DMS 273 treated with DMSO at 0.1 percent for 48 hours (cell line): ENCODE measurements at places on chromosomes 7 and 10.

DNA sequence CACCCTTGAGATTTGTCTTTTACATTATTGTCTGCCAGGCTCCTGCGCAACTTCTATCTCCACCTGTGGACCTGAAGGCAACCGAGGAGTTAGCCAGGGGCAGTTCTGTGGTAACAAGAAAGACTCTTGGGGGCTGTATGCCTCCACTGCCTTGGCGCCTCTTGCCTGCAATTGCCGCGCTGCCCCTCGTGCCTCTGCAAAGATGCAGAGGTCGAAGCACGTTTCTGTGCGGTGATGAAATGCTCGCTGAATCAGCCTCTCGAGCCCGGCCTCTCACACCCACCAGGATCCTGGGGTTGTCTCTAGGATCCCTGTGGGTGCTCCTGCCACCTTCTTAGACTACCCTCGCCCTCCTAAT is 486 bp upstream of the LHFPL3 start:
- no peak for DNase-seq

- DNase-seq = no peak
Observed at GRCh38 chr7:17948526-17949238, 8.4 kb upstream of the SNX13 start.

GRCh38 chr10:102970562-102971340 is 52.7 kb downstream of the CNNM2 start:
- no peak for DNase-seq

DNA sequence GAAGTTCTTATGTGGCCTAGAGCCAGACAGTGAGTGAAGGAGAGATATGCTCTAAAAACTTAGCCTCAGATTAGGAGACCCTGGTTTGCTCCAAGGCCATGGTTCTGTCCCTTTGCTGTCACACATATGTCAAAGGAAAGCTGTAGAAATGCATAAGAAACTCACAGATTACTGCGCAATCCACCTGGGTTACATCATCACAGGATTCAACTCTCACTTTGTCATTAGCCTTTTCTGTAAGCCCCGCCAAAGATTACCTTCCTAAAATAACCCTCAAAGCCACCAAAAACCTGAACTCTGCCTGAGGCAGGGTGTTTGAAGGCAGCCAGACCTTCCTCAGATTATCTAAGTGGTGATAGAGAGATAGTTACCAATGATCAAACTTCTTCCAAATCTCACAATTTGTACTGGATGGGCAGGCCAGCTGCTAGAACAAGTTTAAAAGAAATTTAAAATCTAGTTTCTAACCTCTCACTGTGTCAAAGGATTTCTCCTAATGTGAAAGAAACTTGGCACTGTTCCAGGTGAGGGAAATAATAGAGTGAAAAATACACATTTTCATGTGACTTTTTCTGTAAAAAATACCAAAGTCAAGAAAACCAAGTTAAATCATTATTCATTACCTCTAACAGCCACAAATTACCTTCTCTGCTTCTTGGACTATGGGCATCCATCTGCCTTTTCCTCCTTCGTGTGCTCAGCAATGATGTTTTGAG is 567.2 kb downstream of the SUGCT start:
- no peak for DNase-seq

- DNase-seq = no peak
Observed at GRCh38 chr7:133064082-133064820, 17.6 kb downstream of the CHCHD3 start.

DNA sequence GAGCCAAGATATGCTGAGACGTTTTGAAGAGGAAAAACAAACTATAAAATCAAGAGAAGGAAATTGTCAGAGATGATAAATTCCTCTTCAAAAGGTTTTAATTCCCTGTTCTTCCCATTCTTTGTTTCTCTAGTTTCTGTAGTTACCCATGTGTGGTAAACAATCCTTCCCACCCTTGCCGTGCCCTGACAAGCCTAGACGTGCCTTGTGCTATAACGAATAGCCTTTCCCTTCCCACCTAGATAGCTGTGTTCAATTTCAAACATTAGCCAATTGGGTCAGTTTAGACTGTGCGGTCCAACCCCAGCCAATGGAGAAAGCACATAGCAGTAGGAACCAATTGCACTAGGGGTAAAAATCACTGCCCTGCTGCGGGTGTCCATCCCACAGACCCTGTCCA is 138.1 kb downstream of the RALA start:
- no peak for DNase-seq

- DNase-seq = no peak
Observed at GRCh38 chr10:83603708-83604107, 535.6 kb upstream of the GHITM start.

GRCh38 chr7:156638443-156639077 is 2.0 kb upstream of the RNF32 start:
- DNase-seq = peak; percentile 51

DNA sequence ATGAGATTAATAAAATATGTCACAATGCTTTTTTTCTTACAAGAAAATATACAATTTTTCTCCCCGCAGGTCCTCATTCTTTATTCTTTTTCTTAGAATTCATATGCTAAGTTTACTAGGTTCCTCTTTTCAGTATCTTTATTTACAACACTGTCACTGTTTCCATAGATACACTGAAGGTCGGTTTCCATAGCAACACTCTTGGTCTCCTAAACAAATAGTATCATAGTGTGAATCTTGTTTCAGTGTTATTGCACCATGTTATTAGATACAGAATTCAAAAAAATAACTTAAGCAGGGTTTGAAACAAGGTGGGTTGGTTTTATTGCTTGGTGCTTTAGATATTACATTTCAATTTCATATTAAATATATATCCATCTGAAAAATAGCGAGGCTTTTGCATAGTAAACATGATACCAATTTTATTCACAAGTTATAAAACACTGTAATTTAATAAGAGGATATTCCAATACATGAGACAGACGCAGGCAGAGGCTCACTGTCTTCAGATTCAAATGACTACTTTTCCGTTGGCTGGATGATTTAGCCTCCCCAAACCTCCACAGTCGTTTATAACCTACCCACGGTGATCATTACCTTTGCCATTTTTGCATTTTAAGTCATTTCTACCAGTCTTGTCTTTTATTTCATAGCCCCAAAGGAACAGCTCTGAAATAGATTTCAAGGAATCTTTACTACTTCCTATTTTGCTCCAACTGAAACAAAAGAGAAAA is 88.9 kb upstream of the KLF6 start:
- no peak for DNase-seq

GRCh38 chr10:30047924-30048531 is 11.4 kb downstream of the JCAD start:
- DNase-seq = no peak

GRCh38 chr10:103479135-103479534 is at the start of gene CALHM3:
Gene CALHM3, minus strand, starts transcription at chr10:103479240. Its CDS starts 208 bp downstream, at chr10:103479032.
- DNase-seq = no peak

DNA sequence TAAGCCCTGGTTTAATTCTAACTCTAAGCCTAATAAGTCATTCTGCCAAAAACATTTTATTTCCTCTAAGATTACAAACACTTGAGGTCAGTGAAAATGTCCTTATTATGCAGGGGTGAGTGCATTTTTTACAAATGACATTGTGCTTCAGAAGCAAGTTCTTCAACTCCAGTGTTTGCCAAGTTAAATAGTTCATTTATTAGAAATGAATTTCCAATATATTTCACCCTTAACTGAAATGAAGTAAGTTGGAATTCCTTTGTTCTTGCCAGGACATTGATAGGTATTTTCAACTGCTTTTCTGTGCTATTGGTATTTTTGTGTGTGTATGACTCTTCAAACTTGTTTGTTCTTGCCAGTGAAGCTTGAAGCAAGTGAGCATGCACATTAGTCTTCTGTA is 89.5 kb upstream of the CCDC6 start:
- no peak for DNase-seq

- DNase-seq = no peak
Observed at GRCh38 chr7:25628446-25628845, 400.2 kb upstream of the NPVF start.

DNA sequence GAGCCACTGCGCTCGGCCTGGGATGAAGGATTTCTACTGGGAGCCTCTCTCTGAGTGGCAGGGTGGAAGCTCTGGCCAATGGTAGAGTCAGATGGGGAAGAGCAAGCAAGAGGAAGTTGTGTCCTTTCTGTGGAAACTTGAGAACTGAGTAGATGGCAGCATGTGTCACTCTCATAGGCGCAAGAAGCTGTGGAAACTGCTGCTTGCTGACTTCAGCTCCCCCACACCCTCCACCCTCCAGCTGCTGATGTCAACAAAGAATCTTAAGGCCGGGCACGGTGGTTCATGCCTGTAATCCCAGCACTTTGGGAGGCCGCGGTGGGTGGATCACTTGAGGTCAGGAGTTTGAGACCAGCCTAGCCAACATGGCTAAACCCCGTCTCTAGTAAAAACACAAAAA is 39.8 kb upstream of the SRGN start:
- DNase-seq = no peak

DNA sequence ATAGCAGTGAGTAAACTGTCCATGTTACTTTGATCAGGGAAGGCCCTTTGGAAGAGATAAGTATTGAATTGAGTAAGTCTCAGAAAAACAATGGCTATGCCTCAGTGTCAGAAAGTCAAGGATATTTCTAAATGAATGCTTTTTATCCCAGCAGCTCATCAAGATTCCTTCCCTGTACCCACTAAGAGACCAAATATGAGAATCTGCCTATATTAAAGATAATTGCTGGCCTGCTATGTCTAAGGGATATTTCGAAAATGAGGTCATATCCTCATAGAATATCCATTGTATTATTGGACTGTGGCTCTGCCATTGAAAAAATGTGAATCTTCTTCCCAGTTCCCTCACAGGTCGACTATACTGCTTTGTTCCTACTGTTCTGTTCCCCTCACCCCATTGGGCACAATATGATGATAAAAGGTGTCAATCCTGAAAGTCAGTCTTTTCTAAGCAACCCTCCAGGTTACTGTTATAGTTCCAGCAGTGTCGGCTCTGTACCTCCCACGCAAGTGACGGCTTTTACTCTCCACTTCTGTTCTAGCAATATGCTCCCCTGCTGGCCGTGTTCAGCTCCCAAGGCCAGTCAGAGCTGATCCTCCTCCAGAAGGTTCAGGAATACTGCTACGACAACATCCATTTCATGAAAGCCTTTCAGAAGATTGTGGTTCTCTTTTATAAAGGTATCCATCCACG is 51.7 kb downstream of the BZW2 start:
- no peak for DNase-seq

DNA sequence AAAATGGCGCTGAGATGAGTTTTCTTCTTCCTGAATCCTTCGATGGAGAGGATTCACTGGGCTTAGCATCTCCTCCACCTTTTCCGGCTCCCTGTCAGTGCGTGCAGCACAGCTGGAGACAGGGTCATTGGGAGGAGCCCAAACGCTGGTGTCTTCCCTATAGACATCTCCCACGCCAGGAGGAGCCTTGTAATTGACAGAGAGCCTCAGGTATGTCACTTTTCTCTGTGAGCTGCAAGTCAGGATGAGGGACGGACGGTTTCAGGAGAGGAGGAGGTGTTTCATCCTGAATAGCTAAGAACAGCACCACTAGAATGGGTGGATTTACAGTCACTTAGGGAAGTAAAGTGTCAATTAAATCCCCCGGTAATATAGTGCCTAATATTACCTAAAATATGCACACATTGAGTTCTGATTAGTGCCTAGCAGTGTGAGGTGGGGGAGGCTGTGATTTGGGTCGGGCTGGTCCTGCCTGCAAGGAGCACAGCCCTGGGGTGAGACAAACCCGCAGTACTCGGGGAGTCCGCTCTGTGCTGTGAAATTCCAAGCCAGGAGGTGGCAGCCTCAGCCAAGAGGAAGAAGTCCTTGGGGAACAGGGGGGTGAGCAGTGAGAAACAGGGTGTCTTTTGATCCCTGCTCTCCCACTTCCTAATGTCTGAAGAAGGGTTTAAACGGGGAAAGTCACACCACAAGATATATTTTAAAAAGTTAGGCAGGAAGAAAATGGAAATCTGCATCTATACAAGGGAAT is 28.2 kb downstream of the IL15RA start:
- DNase-seq = no peak
